Stimulated activated CD8-positive, alpha-beta memory T cell treated with anti-CD3 and anti-CD28 coated beads, Interleukin-12 subunit alpha, Interleukin-12 subunit beta, amount 100 ng/mL, for 1 hour (primary cell): ENCODE measurements at places on chromosomes 7 and 10.

DNA sequence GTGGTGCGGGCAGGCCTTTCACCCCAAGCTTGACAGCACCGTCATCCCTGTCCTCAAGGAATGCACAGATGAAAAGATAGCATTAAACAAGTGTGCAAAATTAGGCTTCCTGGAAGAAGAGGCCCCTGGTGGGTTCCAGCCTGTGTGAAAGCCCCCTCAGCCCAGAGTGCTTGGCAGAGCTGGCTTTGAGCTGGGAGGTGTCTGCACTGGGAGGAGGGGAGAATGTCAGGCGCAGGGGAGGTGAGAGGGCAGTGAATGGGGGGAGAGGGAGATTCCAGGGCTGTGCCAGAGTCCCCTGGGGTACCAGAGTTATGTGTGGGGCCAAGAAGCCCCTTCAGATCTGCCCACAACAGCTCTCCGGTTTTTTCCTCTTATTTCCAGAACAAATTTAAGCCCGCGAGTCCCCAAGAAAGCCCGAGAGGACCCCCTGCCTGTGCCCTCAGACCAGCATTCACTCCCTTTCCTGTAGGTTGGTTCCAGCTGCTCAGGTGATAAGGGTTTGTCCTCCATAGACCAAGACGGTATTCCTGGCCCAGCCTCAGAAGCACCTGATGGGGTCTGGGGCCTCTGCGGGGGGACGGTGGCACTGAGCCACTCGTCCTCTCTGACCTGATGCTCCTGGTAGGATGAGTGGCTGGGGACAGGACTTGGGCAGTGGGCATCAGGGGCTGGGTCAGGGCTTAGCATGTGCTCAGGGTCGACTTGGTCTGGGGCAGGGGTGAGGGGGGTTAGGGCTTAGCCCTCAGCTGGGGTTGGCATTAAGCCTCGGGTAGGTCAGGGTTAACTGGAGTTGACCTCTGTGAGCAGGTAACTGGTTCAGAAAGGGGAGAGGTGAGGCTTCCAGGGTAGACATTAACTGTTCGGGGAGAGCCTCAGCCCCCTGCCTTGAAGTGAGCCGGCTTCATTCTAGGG is 43.4 kb downstream of the ADCYAP1R1 start:
- no peak for DNase-seq

GRCh38 chr7:44155191-44156185 is 14.4 kb upstream of the MYL7 start:
- no peak for DNase-seq

GRCh38 chr7:38448584-38449234 is 175.3 kb upstream of the TARP start:
- no peak for DNase-seq

- no peak for DNase-seq
Measured at GRCh38 chr10:97915346-97916131, 65.9 kb downstream of the GOLGA7B start.

DNA sequence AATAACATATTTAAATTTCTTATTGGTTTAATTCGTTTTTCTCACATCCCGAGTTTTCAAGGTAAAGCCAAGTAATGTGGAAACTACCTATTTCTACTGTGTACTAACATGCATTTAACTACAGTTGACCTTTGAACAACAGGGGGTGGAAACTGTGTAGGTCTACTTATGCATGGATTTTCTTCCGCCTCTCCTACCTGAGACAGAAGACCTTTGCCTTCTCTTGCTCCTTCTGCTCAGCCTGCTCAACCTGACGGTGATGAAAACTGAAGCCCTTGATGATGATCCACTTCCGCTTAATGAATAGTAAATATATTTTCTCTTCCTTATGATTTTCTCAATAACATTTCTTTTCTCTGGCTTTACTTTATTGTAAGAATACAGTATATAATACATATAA is 18.5 kb downstream of the MEOX2 start:
- no peak for DNase-seq

GRCh38 chr10:103969436-103969835 is 2.5 kb downstream of the SLK start:
- no peak for DNase-seq

- no peak for DNase-seq
Measured at GRCh38 chr10:105140600-105140999, 499.5 kb downstream of the SORCS3 start.

GRCh38 chr10:124168991-124169802 is 75.8 kb upstream of the CHST15 start:
- DNase-seq = no peak

- no peak for DNase-seq
Measured at GRCh38 chr7:70193514-70193913, 595.2 kb downstream of the AUTS2 start.

DNA sequence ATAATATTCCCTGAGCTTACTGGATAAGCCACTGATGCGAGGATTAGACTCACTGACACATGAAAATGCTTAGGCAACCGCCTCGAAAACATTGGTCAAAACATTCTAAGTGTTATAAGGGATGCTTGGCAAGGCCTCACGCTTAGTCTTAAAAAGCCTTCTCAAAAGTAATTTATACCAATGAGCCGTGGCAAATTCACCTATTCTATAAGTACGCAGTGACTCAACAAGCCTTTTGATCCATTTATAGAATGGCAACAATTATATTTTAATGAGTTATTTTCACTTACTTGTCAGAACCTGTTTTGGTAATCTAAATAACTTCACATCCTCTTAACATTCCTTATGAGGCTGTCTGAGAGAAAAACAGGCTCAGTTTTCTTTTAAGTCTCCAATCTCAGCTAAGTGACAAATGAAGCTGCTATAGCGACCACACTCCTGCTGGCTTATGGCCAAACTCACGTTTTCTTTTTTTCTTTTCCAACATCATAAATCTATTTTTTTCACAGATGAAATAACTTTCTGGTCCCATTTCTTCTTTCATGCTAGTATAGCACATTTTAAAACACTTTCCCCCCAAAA is 121.2 kb upstream of the AFAP1L2 start:
- no peak for DNase-seq

GRCh38 chr10:15374156-15374555 is 3.1 kb upstream of the FAM171A1 start:
- DNase-seq = no peak

- no peak for DNase-seq
Measured at GRCh38 chr7:2750004-2750407, 62.0 kb downstream of the AMZ1 start.

- no peak for DNase-seq
Measured at GRCh38 chr10:68139448-68140272, 30.4 kb downstream of the MYPN start.

DNA sequence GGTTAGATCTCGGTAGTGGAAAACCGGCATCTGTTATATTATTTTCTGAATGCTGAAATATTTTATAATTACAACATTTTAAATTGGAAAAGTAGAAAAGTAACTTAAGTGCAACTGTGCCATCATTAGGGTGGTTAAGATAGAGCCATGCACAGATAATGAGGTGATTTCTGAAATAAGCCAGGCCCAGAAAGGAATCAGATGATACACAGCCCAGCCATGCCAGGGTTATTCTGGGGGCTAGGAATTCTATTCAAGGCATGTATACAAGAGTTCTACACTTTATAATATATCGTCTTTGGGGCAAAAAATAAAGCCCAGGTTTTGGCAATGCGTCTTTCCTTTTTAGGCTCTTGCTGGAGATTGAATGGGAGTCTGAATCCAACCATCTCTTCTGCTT is 128.7 kb downstream of the ITGB8 start:
- DNase-seq = no peak

GRCh38 chr10:67550838-67551402 is 145.1 kb downstream of the CTNNA3 start:
- no peak for DNase-seq

DNA sequence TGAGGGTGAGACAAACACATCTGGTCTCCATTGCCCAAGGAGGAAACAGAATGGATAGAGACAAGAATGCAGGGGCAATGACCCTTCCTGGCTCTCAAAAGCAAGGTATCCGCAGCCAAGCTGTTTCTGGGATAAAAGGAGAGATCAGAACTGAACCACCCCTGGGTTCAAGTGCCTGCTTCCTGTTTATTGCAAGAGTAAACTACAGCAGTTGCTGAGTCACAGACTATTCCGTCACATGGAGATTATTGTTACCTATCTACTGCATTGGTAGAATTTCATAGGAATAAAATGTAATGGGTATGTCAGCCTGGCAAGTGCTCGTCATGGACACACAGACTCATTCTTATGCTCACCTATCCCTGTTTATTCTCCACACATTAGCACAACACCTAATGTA is 821.6 kb downstream of the GRID1 start:
- no peak for DNase-seq

DNA sequence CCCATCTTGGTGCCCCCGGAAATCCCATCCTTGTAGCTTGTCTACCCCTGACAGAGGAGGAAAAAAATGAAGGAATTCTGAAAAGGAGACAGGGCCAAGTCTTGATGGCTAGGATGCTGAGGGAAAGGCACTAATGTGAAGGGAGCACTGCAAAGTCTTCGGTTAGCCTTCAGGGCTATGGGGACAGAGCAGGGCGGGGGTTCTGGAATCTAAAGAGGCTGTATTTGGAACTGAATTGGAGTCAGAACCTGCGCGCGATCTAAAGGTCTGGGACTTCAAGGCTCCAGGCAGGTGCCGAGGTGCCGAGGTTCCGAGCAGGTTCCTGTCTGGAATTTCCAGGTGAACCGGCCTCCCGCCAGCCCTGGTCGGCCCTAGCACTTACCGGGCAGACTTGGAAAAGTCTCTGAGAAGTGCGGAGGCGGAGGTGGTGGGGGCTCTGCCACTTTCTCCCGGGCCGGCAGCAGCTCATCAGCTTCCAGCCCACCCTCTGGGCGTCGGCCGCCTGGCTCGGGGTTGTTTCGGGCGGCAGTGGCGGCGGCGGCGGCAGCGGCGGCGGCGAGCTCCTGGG is 781 bp downstream of the GBX1 start:
- DNase-seq = no peak

DNA sequence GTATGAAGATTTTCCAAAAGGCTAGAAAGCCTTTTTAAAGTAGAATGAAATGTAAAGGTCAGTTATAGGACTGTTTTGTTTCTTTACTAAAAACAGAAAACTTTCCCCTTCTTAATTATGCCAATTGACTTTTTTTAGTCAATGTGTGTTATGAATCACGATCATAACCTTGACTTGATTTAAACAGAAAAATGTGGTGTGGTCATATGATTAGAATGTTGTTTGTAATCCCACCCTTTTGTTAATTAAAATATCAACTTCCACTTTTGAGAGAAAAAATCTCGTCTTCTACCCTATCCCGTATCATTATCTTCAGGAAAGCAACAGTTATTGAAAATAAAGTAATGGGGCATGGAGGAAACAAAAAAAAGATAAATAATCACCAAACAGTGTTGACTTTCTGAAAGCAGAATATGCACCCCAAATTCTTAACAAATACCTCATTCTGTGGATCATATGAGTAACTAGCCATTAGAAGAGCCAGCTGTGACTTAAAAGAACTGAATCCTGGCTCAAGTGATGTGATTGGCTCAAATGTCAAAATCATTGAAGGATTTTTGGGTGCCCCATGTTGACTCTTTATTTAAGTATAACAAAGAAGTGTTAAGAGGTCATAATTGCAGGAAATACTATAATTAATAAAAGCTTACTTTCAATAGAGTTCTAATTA is 32.3 kb upstream of the SLC16A12 start:
- DNase-seq = no peak

GRCh38 chr10:123974406-123974805 is 82.8 kb upstream of the CPXM2 start:
- DNase-seq = no peak

DNA sequence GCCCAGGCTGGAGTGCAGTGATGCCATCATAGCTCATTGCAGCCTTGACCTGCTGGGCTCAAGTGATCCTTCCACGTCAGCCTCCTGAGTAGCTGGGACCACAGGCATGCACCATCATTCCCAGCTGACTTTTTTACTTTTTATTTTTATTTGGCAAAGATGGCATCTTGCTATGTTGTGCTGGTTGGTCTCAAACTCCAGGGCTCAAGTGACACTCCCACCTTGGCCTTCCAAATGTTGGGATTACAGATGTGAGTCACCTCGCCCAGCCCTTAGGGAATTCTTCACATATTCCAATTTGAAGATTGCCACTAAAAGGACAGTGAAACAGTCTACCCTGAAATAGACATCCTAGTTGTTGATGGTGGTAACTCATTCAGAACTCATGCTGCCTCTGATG is 27.7 kb downstream of the SUGCT start:
- no peak for DNase-seq

GRCh38 chr10:132684164-132684891 is 101.6 kb downstream of the NKX6-2 start:
- no peak for DNase-seq

GRCh38 chr7:129295015-129295423 is 70.2 kb downstream of the AHCYL2 start:
- no peak for DNase-seq

GRCh38 chr7:154968336-154969001 is 34.5 kb downstream of the PAXIP1 start:
- no peak for DNase-seq

DNA sequence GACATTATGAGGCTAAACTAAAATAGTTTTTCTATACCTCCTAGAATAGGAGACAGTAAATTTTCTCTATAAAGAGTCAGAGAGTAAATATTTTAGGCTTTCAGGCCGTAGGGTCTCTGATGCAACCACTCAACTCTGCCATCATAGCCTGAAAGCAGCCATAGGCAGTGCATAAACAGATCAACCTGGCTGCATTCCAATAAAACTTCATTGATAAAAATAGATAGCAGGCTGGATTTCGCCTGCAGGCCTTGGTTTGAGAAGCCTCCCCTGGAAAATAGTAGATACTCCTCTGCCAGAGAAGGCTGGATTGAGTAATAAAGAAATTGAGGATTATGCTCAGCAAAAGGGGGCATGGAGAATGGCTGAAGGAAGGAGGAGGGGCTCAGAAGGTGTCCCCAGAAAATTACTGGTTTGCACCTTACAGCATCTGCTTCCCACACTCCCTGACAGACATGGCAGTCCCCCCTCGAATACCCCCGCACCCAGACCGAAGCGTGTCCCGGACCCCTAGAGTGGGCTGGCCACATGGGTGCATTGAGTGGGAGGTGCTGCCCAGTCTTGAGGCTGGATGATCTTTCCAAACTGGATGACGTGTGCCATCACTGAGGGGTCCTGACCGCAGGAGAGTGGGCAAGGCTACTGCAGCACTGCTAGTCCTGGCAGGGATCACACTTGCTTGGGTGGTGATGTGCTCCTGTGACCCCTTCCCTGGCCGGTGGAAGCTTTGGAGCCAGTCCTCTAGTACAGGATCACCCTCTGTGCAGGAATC is 126.6 kb downstream of the PTPN20 start:
- no peak for DNase-seq

- DNase-seq = no peak
Measured at GRCh38 chr7:40211276-40212003, 76.6 kb downstream of the SUGCT start.

- DNase-seq = no peak
Measured at GRCh38 chr10:73110345-73110849, at the start of gene NUDT13. Gene NUDT13 (plus strand): TSS chr10:73110455. CDS start chr10:73114366, 3,911 bp downstream.

DNA sequence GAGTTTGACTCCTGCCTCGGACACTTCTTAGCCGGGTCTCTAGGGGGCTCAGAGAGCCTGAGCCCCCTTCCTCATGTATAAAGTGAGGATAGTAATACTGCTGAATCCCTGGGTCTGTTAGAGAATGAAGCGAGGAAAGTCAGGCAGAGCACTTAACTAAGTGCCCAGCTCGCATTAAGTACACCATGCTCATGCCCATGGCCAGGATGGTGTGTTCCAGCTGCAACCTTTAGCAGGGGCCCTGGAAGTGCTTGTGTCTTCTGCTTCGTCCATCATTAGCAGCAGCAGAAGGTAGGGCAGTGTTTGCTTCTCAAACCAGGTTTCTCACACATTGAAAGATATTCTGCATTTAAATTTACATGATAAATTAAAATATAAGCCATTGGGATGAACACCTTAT is 27.3 kb upstream of the WDFY4 start:
- no peak for DNase-seq
